T47D (cell line): ENCODE measurements at places on chromosomes 7 and 10.

DNA sequence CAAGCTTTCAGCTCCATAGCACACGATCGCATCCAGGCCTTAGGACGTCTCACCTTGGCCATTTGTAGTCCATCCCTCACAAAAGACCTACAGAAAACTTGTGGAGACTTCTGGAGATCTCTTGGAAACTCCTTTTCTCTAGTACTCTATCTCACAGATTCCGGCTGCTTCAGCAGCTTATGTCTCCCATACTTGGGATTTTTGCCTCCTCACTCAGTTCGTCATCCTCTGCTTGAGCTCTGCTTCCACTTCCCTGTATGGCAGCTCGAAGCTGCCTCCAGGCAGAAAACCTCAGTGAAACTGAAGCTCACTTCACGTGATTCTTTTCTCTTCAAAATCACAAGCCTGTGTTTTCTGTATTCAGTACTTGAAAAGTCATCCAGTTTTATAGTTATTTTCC, 178.7 kb upstream of the GDF10 start:
- no peak for DNase-seq

GRCh38 chr10:51170518-51171245, 96.4 kb downstream of the PRKG1 start:
- DNase-seq, result no peak

- DNase-seq, result peak; percentile 61
These were observed 1.3 kb upstream of the SLC26A5 start for GRCh38 chr7:103447073-103447960.

GRCh38 chr10:1169186-1169885, 113.2 kb downstream of the WDR37 start:
- no peak for DNase-seq

DNA sequence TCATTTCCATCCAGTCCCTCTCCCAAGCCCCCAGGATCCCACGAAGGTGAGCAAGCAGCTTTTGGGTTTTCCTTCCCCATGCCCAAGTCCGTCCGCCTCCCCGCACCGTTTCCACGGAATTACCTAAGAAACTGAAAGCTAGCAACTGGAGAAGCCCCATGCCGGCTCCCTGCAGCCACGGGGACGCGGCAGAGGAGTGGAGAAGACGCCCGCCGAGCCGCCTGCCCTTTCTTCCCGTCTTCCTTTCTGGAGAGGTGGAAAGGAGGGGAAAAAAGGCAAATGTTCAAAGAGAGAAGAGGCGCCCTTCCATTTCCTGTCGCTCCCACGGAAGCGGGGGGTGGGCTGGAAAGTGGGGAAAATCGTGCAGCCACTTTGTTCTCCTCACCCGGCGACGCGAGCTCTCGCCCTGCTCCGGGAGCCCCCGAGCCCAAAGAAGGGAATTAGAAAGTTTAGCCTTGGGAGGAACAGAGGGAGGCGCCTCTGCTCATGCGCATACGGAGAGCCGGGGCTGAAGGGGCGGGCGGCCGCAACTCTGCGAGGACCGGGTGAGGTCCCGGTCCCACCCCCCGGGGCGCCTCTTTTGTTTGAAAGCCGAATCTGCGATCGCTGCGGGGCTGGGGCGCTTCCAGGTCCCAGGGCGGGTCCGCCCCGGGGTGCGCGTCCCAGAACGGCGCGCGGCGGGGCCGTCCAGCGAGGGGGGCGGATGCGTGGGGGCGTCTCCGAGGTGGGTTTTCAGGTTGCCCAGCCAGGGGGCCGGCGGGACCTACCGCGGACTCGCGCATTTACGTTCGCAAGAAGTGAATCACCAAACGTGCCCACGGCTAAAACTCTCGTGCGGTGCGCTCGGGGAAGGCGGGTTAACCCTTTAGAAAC, at the start of gene LAMB1:
Gene LAMB1 (minus strand): TSS at position 436 of the 873 bp plus-strand sequence. CDS start 276 bp downstream, at position 160.
- DNase-seq, result peak; percentile 51

DNA sequence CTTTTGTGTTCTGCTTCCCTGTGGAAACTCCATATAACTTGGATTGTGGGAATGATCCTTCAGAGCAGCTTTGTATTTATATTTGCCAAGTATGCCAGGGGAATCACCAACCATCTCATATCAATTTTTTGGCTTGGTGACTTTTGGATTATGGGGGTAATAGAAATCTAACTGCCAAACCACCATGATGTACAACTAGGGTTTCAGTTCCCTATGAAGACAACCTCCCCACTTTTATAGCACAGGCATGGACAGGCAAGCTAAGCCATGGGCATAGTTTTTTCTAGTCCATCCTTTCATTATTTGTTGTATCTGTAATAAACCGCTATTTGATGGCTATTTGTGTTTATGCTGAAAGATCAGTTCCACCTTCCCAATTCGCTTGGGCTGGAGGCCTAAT, 17.7 kb downstream of the NPY start:
- DNase-seq, result no peak

DNA sequence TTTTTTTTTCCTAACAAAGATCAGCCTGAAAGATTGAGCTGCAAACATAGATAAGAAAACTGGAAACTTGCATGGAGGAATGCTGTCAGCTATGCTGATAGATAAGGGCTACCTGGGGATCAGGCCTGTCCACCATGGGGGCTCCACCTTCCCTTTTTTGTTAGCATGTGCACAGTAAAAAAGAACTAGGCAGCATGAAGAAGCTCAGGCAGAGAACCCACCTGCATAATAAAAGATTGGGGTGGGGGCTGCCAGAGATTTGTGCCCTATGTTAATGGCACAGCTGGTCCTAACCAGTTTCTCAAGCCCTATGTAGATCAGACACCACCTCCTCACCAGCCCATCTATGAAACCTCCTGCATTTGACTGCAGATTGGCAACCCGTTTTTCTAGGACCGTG, 45.4 kb upstream of the CACNB2 start:
- DNase-seq, result no peak
